CD4-positive, alpha-beta T cell treated with Interleukin-12 subunit alpha and Interleukin-12 subunit beta, for 1 hour (primary cell): ENCODE measurements at places on chromosomes 13 and 19.

DNA sequence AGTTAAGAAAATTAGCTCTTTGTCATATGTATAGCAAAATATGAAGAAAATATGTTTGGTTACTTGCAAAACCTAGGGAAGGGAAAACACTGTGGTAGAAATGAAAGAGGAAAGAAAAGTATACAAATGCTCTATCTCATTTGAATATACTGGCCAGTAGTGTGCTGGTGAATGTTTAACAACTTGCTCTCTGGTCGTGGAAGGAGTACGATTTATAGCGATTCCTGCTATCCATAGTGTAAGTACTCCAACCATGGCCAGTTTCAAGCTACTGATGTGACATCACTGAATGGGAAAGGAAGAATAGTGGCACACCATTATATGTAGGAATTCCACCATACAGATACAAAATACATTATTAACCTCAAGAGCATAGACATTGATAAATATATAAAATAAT is 9.3 kb downstream of the BORA start:
- DNase-seq, result no peak

DNA sequence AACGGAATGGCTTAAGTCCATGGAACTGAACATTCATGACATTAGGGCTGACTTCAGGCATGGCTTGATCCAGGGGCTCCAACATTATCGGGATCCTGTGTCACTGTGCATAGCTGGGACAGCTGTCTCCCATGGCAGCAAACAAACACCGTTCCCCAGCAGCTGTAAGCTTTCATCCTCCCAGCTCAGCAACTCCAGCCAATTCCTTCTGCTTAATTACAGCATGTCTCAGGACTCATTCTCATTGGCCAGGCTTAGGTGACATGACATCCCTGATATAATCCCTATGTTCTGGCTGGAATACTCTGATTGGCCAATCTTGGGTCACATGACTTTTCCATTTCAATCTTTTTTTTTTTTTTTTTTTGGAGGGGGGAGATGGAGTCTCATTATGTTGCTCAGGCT is 10.9 kb upstream of the TLE5 start:
- no peak for DNase-seq

DNA sequence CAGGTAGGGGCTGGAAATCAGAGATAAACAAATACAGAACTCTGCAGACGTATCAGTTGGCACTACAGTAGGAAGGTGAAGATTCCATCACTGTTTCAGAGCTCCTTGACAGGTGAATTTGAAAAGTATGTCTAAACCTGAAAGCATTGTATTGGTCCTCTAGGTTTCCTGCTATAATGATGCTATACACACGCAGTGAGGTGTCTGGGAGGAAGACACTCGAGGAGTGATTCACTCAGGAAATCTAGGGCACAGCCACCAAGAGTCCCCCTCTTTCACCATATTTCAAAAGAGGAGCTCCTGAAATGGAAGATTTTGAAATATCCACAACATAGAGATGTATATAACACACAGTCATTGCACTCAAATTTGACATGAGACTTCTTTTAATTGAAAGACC is 331.0 kb upstream of the DACH1 start:
- no peak for DNase-seq

GRCh38 chr13:76944456-76944855 is 3.9 kb upstream of the ACOD1 start:
- DNase-seq, result no peak

DNA sequence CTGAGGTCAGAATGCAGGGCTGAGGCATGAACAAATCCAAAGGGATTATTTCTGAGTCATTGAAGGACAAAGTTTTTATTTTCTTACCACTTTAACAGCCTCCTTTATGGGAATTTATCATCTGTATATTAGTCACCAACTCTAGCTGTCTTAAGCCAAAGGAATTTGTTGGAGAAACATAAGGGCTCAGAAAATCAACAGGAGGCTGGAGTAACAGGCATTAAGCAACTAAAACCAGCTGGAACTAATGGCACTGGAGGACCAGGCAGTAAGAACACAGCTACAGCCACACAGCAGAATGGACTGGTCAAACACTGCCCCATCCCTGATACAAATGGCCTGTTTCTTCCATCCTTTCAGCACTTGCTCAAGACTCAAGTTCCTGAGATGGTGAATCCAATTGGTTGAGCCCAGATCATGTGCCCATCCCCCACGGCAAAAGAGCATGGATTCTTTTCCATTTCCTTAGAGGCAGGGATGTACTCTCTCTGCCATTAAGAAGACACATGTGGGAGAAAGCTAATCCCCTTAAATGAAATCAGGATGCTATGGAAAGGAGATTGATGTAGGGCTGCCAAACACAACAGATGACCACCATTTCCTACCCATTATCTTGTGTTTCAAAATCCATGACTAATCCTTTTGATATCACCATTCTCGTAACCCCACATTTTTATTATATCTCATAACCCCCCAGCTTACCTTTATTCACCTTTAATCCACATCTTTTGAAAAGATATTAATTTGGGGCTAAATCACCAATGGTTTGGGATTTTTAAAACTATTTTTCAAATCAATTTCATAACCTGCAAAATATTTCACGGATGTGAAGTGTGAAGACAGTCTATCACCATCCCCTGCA is 157.0 kb upstream of the FNDC3A start:
- DNase-seq, result no peak
